ENCODE measurements at places on chromosomes 11 and 22. TPM values are rescaled to one million over a fixed set of nuclear protein-coding genes. Genes with fewer than 3 reads are reported as not detected.

Gene PRR33
- not detected for total RNA-seq

Gene RFPL2
- not detected for total RNA-seq

Gene DYNC2H1
- total RNA-seq, result 21.8 TPM

Gene ZBTB3
- 16.1 TPM for total RNA-seq

DNA sequence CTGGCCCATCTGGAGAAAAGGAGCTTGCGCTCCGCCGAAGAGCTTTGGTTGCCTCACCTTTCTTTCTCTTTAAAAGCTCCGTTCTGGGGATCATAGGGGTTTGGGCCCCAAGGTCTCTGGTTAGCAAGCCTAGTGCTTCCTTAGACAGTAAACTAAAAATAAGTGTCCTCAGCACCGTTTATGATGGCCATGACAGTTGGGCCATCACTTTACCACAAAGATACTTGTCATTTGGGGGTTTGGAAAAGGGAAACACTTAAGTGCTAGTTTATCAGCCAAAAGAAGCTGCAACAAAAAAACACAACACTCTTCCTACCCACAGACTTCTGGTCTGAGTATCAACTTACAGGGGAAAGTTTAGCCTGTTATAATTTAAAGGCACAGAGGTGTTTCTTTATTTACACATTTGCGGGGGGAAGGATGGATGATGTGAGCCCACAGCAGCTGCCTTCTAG lies 88.4 kb upstream of the CD44 start:
- no peak overlapping the region for H3K27ac ChIP-seq
- no peak overlapping the region for H3K4me3 ChIP-seq
- H3K27me3 ChIP-seq, result no peaks in the 10 kb centered on the region
- no peaks in the 10 kb centered on the region for H3K36me3 ChIP-seq

DNA sequence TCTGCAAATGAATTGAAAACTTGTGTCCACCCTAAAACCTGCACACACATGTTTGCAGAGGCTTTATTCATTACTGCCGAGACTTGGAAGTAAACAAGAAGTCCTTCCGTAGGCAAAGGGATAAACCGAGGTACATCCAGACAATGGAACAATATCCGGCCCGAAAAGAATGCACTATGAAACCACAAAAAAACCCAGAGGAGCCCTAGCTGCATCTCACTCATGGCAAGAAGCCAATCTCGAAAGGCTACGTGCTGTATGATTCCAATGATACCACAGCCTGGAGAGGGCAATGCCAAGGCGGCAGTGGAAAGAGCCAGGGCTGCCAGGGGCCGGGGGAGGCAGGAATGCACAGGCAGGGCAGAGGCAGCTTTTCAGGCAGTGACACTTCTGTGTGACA lies 3.2 kb upstream of the MRPL23 start:
- H3K4me1 ChIP-seq, result peaks cover 10% of the 10 kb centered on the region
- peak overlapping the region; percentile 70 for H3K4me3 ChIP-seq
- H3K27ac ChIP-seq, result no peak overlapping the region
- H3K27me3 ChIP-seq, result no peaks in the 10 kb centered on the region
- H3K36me3 ChIP-seq, result no peaks in the 10 kb centered on the region

- H3K36me3 ChIP-seq, result no peaks in the 10 kb centered on the region
- no peak for DNase-seq
- H3K4me1 ChIP-seq, result peaks cover 11% of the 10 kb centered on the region
These were observed 406.7 kb downstream of the MN1 start for GRCh38 chr22:27394806-27395404.

DNA sequence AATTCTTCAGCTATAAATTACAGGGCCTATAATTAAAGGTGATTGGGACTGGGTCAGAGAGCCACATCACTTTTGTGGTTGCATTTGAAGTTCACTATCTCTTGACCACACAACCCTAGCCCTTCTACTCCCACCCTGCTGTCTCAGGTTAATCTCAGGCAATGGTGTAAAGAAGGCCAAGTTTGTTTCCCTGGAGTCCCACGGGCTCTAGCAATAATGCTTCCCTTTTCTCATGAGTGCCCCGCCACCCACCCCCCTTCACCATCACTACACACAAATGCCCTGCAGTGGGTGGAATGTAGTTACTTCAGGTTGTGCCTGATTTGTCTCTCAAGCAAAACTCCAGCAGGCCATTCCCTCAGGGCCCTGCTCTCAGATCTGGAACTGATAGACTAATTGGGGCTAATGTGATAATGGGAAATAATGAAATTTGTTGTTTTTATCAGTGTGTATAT lies 1.8 kb upstream of the EHF start:
- no peak overlapping the region for H3K27ac ChIP-seq
- peaks cover 10% of the 10 kb centered on the region for H3K4me1 ChIP-seq
- H3K27me3 ChIP-seq, result no peaks in the 10 kb centered on the region
- no peak for DNase-seq
- no peak overlapping the region for H3K4me3 ChIP-seq

GRCh38 chr11:72815110-72815618 lies 953 bp downstream of the ATG16L2 start:
- DNase-seq, result no peak
- H3K36me3 ChIP-seq, result peaks cover 5% of the 10 kb centered on the region
- H3K27me3 ChIP-seq, result no peaks in the 10 kb centered on the region
- H3K27ac ChIP-seq, result peak overlapping the region; percentile 12

DNA sequence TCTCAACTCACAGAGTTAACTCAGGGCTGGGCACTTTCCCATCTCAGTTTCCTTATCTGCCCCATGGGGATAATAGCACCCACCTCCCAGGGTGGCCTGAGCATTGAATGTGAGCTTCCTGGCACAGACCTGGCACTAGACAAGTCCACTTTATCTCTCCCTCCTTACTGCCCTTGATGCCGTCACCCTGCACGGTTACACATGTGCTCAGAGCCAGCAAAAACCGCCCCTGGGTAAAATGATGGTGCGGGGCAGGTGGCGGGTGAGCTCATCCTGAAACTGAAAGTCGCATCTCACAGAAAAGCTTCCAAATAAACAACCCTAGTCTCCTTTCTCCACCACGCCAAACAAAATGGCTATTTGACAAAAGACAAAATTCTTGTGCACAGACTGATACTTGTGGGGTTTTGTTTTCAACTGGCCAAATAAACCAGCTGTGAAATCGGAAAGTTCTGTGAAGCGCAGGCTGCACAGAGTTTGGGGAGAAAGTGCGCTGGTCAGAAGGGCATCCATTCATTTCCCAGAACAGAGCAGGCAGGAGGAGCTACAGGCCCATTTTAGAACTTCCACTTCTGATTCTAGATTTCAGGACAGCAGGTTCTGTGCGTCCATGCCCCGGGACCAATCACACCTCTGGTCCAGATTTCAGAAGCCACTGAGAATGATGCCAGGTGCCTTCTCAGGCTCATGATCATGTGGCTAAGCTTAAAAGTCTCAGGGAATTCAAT lies 138.1 kb downstream of the SHANK2 start:
- peaks cover 4% of the 10 kb centered on the region for H3K4me1 ChIP-seq
- H3K27ac ChIP-seq, result no peak overlapping the region
- H3K36me3 ChIP-seq, result no peaks in the 10 kb centered on the region
- DNase-seq, result no peak
- peaks cover 14% of the 10 kb centered on the region for H3K27me3 ChIP-seq
- no peak overlapping the region for H3K4me3 ChIP-seq

GRCh38 chr11:4962816-4963215 lies 7.3 kb upstream of the OR51A2 start:
- DNase-seq, result no peak
- no peak overlapping the region for H3K4me3 ChIP-seq
- H3K27me3 ChIP-seq, result peaks cover 4% of the 10 kb centered on the region
- no peaks in the 10 kb centered on the region for H3K36me3 ChIP-seq
- no peak overlapping the region for H3K27ac ChIP-seq

- H3K27ac ChIP-seq, result no peak overlapping the region
- no peaks in the 10 kb centered on the region for H3K36me3 ChIP-seq
- H3K27me3 ChIP-seq, result peaks cover 3% of the 10 kb centered on the region
- peak; percentile 71 for DNase-seq
These were observed 4.5 kb upstream of the NOL12 start for GRCh38 chr22:37681556-37682049.

DNA sequence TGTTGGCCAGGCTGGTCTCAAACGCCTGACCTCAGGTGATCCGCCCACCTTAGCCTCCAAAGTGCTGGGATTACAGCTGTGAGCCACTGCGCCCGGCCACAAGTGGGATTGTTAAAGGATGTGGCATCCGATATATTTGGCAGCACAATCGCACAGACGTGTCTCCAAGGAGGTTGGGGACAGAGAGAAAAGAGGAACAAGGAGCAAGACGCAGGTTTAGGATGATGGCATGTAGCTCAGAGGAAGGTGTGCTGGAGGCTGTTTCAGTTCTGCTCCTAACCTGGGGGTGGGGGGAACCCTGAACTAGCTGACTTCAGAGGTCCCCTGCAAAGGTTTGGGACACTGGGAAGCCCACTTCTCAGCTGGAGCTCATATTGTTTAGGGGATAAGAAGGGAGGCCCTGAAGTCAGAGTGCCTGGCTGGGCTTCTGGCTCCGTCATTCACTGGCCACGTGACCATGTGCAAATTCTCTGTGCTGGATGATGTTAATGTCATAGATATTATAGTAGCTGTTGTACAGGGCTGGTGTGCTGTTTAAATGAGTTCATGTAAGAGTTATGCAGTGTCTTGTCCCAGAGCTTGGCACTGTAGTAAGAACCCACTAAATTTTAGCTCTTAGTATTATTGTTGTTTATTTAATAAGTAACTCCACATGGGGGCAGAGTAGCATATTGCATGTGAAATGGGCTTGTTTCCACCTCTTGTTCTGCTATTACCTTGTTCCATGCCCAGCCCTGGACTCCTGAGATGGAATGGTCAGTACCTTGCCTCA lies 129.7 kb downstream of the ST3GAL4 start:
- H3K36me3 ChIP-seq, result no peaks in the 10 kb centered on the region
- DNase-seq, result no peak
- no peak overlapping the region for H3K4me3 ChIP-seq
- H3K27me3 ChIP-seq, result no peaks in the 10 kb centered on the region
- peaks cover 28% of the 10 kb centered on the region for H3K4me1 ChIP-seq

DNA sequence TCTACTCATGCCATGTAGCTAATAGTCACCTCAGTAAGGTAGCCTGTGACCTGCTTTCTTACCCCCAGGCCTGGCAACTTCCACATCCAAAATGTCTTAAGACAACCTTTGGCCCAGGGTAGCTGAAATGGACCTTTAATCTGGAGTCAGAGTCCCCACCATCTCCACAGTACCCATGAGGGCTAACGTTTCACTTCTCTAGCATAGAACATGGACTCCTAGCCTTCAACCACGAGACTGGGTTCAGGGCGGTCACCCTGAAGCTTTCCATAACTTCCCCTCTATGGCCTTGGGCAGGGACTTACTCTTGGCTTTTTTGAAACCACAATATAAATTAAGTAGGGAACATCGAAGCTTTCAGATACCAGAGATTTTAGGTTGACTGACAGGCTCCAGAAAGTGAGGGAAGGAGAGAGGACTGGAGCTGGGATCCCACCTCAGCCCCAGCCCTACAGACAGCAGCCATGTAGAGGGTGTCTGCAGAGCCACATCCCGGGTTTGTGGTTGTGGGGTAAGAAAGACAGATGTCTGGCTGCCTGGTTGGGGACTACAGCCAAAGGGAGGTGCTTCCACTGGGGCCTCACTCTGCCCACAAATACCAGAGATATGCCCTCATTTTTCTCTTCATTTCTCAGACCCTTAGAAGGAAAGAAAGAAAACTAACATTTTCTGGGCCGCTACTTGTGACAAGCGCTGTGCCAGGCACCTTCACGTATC lies 2.6 kb downstream of the TBC1D10A start:
- peak overlapping the region; percentile 72 for H3K4me3 ChIP-seq
- peaks cover 24% of the 10 kb centered on the region for H3K4me1 ChIP-seq
- H3K27me3 ChIP-seq, result no peaks in the 10 kb centered on the region
- DNase-seq, result no peak
- H3K36me3 ChIP-seq, result no peaks in the 10 kb centered on the region

DNA sequence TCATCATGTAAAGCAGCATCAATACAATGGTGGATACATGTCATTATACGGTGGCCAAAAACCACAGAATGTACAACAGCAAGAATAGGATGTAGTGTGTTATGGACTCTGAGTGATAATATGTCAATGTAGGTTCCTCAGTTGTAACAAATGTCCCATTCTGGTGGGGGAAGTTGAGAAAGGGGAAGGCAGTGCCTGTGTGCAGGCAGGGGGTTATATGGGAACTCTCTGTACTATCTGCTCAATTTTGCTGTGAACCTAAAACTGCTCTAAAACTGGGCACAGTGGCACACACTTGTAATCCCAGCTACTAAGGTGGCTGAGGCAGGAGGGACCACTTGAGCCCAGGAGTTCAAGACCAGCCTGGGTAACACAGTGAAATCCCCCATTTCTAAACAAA lies 5.9 kb downstream of the CHKA start:
- DNase-seq, result no peak
- no peaks in the 10 kb centered on the region for H3K27me3 ChIP-seq
- no peaks in the 10 kb centered on the region for H3K36me3 ChIP-seq
- H3K27ac ChIP-seq, result no peak overlapping the region
- H3K4me3 ChIP-seq, result no peak overlapping the region

DNA sequence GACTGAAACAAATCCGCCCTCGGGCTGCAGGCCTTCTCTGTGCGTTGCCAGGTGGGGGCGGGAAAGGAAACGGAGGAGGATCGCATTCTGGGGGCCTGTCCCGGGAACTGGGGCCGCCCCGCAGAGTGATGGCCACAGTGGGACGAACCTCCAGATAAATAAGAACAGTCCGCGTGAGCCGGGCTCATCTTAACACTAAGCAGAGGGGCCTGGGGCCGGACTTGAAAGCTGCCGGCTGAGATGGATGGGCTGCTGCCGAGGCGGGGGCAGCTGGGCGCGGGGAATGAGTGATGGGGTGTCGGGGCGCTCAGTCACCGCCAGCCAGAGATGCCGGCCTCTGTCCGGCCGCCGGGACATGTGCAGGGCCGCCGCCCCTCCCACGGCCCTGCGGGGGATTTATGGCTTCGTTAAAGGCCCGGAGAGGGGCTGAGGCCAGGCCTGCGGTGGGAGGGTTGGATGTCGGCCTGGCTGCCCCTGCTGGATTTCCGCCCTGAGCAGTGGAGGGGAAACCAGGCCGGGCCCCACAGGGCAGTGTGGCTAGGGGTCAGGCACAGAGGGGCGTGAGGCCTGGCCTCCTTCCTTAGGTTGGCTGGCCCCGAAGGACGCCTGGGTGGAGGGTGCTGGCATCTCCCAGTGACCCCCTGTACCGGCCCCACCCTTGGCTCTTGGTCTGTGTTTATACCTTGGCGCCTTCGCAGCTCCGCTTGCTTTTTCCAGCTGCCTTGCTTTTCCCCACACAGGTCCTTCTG lies 45.3 kb upstream of the CD82 start:
- H3K36me3 ChIP-seq, result no peaks in the 10 kb centered on the region
- H3K4me3 ChIP-seq, result no peak overlapping the region
- DNase-seq, result no peak
- peaks cover 19% of the 10 kb centered on the region for H3K4me1 ChIP-seq

- H3K36me3 ChIP-seq, result no peaks in the 10 kb centered on the region
- DNase-seq, result no peak
- no peaks in the 10 kb centered on the region for H3K27me3 ChIP-seq
- no peak overlapping the region for H3K4me3 ChIP-seq
These were observed 1054.7 kb upstream of the CNTN5 start for GRCh38 chr11:97965849-97966646.

All from neural crest cell (in vitro differentiated cells).